Ascending aorta (tissue), 2 donors: ENCODE measurements at places on chromosomes 4 and X.

DNA sequence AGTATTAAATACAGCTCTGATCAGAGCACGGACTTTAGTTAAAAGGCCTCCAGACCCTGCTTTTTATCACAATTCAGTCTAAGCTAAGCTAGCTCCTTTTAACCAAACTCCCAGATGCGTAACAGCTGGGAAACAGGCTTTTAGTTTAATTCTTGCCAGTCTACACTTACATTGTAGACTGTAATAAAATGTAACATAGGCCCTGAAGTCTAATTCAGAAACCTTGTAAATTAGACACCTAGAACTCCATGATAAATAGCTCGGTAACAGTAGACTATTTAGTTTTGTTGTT, 20.1 kb downstream of the FBXO8 start:
- H3K27me3 ChIP-seq = no peaks in the 10 kb centered on the region
- no peaks in the 10 kb centered on the region for H3K4me1 ChIP-seq

DNA sequence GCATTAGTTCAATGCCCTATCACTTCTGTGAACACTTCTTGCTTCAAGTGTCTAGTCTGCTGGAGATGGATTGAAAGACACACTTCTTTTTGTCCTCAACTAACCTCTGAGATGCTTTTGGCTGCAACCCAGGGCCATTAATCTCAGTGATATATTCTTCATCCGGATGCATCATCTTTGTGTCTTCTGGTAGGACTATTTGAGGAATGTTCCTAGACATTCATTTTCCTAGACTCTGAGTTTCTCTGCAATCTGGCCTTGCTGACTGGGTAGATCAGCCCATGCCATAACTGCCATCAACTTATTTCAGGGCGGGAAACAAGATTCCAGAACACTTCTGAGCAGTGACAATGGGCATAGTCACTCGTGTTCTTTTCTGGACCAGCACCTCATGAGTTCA, 329.4 kb downstream of the PDGFC start:
- no peak for DNase-seq
- no peak overlapping the region for H3K4me3 ChIP-seq
- H3K27me3 ChIP-seq = no peaks in the 10 kb centered on the region
- H3K4me1 ChIP-seq = no peaks in the 10 kb centered on the region
- H3K36me3 ChIP-seq = no peaks in the 10 kb centered on the region

DNA sequence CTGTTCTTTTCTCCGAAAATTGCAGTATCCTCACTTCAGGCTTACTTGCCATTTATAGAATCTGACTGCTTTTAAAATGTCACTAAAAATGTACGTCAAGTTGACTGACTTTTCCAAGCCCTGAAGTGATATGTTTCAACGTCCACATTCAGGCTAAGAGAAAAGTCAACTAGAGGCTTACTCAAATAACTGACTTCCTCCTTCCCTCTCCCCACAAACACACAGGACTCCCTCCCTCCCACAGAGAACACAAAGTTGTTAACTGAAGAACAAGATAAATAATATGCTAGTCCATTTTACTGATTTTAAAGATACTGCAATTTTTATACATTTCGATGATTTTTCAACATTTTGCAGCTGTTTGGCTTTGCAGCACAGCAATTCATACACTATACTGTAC, 13.8 kb upstream of the CDKL2 start:
- no peak overlapping the region for H3K27ac ChIP-seq
- H3K4me3 ChIP-seq = no peak overlapping the region
- no peak for DNase-seq
- H3K36me3 ChIP-seq = peaks cover 49% of the 10 kb centered on the region

DNA sequence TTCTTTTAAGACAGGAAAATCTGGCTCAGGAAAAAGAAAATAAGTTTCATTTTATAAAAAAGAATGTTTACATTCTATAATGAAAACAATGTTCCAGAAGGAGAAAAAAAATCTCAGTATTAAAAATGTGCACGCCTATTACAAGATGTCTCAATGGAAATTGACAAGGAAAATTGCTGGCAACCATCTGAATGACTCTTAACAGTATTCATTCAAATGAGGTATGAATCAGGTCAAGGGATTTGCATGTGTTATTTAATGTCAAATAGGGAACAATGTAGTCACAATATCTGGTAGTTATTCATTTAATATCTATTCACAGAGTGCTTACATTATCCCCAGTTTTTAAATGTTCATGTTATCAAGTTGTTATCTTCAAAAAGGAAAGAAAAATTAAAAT, 208.4 kb upstream of the TRAM1L1 start:
- H3K36me3 ChIP-seq = no peaks in the 10 kb centered on the region
- DNase-seq = no peak
- no peaks in the 10 kb centered on the region for H3K27me3 ChIP-seq
- no peak overlapping the region for H3K27ac ChIP-seq

DNA sequence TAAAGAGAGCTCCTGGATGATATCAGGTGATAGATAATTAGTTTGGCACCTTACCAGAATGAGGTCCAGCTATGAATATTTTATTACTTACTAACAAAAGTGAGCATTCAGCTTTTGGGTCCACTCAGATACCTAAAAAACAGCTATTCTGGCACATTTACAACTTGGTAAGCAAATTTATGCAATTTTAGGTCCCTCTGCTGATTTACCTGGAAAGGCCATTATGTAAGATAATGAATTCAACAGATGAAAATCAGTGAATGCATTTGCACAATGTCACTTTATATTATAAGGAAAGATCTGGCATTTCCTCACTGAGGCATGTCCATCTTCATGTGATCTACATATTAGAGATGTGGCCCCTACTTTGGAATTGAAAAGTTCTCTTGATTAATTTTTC, 517.0 kb downstream of the SPRY1 start:
- H3K4me1 ChIP-seq = no peaks in the 10 kb centered on the region
- H3K36me3 ChIP-seq = no peaks in the 10 kb centered on the region
- H3K27me3 ChIP-seq = no peaks in the 10 kb centered on the region
- no peak overlapping the region for H3K27ac ChIP-seq
- no peak overlapping the region for H3K4me3 ChIP-seq

GRCh38 chr4:5928844-5929420, 36.0 kb upstream of the CRMP1 start:
- no peaks in the 10 kb centered on the region for H3K36me3 ChIP-seq
- no peaks in the 10 kb centered on the region for H3K4me1 ChIP-seq
- no peaks in the 10 kb centered on the region for H3K27me3 ChIP-seq
- DNase-seq = no peak
- H3K4me3 ChIP-seq = no peak overlapping the region

DNA sequence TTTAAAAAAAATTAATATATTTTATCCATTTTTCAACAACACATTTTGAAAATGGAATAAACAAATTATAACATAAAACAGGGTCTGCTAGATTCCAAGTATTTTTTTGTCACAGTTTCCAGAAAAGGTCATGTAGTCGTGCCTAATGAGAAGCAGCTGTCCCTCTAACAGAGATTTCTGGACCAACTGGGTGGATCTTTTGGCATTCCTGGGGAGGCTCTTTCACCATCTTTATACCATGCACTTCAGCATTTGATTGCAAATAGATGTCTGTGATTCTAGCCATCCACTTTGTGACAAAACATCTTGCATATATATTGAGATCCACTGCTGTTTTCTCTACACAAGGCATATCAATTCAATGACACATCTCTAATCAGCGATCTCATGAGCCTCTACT, 210.7 kb upstream of the LDB2 start:
- no peaks in the 10 kb centered on the region for H3K36me3 ChIP-seq
- no peak overlapping the region for H3K4me3 ChIP-seq
- no peaks in the 10 kb centered on the region for H3K4me1 ChIP-seq
- no peaks in the 10 kb centered on the region for H3K27me3 ChIP-seq
- H3K27ac ChIP-seq = no peak overlapping the region

- H3K27ac ChIP-seq = no peak overlapping the region
- no peaks in the 10 kb centered on the region for H3K27me3 ChIP-seq
- H3K36me3 ChIP-seq = no peaks in the 10 kb centered on the region
- DNase-seq = no peak
Measured at GRCh38 chr4:124754681-124755080, 42.1 kb upstream of the ANKRD50 start.
